ENCODE measurements at places on chromosomes 11 and 22.

DNA sequence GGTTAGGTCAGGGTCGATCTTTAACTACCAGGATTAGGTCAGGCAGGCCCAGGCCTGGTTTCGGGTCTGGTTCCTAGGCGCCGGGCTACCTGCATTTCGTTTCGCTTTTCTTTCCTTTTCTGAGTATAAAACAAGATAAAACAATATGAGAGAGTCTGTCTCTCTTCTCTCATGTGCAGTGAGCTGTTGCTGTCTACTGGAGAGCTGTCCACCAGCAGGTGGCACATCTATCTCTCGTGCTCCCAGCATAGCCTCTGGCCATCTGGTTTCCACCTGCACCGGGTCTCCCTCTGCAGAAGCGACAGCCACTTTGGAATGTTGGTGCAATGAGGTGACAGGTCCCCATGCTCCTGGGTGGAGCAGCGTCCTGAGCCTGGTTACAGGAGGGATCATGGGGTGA lies 27.6 kb downstream of the RIBC2 start:
- peak; percentile 72 for DNase-seq

- peak; percentile 88 for DNase-seq
Observed at GRCh38 chr11:95254131-95254704, 23.2 kb upstream of the SESN3 start.

DNA sequence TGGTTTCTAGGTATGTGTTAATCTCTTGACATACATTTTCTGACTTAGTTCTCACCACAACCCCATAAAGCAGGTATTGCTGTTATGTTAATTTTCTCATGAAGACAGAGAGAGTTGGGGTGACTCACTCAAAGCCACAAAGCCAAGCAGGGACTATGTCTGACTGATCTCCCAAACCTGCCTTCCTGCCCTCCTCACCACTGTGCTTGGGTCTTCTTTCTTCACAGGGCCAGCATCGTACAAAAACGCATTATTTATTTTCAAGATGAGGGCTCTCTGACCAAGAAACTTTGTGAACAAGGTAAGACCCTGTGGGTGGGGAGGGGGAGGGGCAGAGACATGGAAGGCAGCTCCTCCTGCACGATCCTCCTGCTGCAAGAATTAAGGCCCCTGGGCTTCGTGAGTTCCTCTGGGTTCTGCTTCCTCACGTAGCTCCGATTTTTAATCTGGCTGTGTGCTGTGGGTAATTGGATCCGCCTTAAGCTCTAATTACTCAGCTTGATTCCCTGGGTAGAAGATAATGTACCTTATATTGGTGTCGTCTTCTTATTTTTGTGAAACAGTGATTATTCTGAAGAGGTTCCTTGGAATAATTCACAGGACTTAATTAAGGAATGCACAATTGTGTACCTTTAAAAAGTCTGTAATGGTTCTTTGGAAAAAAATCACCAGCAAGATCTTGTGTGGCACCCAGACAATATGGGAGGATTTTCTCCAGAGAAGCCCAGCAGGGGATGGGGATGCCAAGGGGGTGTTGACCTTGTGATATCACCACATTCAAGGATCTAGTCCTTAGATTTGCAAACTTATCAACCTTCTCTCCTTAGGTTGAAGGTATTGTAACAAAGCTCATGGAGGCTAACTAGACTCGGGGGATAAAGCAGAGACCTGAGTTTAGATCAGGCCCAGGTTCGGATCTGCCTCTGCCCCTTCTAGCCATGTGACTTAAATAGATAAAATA lies 112.9 kb downstream of the SPON1 start:
- peak; percentile 25 for DNase-seq

DNA sequence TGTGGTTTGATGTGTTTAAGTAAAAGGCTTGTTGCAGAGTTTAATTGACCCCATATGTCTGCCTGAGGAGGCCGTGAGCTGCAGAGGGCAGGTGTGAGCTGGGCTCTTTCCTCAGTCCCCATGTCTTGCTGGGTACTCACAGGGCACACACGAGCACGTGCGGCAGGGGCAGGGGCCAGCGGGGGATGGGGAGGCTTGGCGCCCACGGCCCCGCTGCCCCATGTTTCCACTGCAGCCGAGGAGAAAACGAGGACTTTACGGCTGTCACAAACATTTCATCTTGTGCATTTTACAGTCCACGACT lies 24.7 kb upstream of the CCDC188 start:
- DNase-seq, result peak; percentile 9

DNA sequence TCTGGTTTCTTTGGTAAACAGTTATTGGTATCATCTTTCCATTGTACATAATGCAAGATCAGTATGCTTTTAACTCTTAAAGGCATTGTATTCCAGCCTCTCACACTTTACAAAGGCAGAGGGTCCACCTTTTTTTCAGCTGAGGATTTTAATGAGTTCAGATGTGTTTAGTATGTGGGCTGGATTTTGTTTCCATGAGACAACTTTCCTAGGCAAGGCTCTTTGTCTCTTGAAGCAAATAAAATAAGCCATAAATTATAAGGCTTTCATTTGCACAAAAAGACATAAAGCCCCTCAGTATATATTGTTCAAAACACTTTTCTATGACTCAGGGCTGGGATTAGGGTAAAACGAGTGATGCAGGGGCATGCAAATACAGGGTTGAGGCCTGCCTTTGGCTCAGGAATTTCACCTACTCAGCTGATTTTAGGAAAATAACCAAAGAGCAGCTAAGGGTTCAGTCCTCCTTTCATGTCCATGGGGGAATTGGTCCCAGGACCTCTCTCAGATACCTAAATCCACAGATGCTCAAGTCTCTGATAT lies 7.6 kb downstream of the MMP20 start:
- no peak for DNase-seq

Data from fibroblast of skin of back (primary cell).